ENCODE measurements at places on chromosomes 5 and 9.

- DNase-seq, result peak; percentile 47
Measured at GRCh38 chr9:98075332-98075805, 18.8 kb downstream of the NANS start.

DNA sequence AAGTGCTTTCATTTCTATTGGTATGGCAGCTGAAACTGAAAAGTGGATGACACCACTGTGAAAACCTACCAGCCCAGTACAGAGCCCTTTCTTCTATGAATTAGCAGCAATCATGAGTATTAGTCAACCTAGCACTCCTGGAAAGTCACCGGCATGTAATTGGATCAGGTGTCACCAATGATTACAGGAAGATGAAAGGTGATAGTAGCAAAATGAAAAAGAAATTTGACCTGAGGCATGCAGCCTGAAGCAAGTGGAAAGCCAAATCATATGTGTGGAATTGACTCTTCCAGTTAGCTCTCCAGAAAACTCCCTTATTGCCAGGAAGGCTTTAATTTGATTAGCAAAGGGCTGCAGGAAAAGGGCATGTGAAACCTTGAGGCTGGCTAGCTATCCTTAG lies 81.2 kb upstream of the NAA35 start:
- DNase-seq, result no peak

DNA sequence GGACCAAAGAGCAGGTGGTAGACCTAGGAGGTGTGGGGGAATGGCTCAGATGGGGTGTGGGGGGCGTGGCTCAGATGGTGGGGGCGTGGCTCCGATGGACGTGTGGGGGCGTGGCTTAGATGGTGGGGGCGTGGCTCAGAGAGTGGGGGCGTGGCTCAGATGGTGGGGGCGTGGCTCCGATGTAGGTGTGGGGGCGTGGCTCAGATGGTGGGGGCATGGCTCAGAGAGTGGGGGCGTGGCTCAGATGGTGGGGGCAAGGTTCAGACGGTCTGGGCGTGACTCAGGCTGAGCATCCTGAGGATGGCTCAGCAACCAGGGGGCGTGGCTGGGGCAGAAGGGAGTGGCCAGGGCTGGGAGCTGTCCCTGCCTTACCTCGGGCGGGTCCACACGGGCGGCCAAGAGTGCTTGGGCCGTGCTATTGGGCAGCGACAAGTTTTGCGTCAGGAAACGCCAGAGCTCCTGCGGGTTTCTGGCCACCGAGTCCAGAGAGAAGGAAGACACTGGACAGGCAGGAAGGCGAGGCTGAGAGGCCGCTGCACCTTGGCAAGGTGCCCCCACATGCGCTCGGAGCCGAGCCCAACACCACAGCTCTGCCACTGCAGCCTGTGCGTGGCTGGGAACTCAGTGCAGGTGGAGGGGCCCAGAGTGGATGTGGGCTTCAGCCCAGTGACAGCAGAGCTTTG lies 5.9 kb downstream of the ABCA2 start:
- peak; percentile 40 for DNase-seq

DNA sequence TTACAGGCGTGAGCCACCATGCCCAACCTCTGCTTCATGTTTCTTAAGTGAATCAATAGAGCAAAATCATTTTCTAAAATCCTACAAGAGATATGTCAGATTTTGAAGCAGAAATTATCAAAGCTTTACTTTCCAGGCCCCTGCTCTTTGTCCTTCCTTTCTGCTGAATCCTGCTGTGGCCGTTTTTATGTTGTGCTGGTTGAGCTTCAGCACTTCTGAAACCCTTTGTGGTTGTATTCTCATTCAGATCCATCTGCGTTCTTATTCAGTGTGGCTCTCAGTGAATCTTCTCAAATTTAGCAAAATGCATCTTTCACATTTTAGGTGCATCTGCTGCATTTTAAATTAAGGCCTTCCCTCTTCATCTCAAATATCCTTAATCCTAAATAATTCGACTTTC lies 26.0 kb downstream of the JMY start:
- DNase-seq, result no peak

GRCh38 chr5:68757626-68758212 lies 336.1 kb upstream of the SLC30A5 start:
- no peak for DNase-seq
